ENCODE measurements at places on chromosomes 7 and 10.

DNA sequence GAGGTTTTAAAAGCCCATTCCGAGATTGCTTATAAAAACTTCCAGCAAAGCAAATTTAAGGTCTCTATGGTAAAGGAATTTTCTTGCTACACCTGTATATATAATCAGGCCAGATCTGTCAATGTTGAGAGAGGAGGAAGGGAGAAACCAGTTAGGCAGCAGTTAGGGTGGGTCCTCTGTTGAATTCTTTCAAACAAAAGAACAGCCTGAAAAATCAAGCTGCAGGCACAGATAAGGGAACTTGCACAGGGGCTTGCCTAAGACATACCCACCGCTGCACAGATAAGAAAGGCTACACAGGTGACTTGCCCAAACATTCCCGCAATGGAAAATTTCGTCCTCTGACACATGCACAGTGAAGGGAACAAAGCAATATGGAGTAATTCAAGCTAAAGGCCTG is 59.8 kb upstream of the IMMP2L start:
- DNase-seq = no peak

- DNase-seq = peak; percentile 80
Observed at GRCh38 chr7:87220026-87220733, 648 bp upstream of the TMEM243 start.

DNA sequence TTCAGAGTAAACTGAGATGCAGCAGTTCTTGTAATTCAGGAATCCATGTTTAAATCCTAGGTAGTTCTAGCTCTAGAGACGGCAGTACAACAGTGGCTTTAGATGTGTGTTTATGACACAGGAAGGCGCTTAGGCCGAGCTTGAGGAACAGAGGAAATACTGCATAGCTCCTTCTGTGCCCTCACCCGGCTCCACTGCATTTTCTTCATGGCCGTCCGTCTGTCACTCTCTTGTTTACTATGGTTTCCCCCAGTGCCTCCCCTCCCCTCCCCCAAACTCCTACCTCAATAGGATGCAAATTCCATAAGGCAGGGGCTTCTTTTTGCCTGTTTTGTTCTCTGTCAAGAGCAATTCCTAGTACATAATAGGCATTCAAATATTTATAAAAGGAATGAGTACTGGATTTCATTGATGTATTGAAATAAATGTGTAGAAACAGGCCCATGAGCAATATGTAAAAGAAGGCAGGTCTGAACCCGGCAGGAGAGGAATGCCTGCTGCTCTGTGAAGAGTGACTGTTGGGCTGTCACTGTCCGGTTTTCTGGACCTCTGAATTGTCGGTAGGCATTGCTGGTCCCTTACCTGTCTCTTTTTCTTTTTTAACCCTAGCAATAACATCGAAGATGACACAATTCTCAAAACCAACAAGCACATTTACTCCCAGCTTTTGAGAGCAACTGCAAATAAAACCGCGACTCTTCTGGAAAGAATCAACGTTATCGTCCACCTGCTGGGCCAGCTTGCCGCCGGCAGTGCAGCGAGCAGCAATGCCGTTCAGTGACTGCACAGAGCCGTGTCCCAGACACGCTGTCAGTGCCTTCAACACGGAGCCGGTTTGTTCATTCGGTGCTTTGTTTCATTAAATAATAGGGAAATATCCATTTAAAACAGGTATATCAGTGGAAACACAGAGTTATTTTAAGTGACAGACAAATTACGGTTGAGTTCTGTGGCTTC is 12.7 kb downstream of the MMP21 start:
- DNase-seq = no peak

DNA sequence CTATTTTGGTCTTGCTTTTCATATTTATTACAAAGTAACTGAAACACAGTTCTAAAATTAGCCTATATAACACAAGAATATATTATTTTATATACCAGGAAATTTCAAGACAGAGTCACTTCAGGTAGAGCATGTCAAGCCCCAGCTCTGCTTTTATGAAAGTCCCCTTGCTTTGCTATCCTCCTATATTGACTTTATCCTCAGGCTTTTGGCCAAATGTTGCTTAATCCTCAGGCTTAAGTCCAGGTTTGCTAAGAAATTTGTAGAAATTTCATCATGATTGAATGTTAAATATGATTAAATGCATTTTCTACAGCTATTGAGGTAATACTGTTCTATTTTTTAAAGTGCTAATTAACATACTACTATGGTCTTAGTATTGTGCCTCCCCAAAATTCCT is 227.6 kb downstream of the FZD1 start:
- DNase-seq = no peak

- DNase-seq = no peak
Observed at GRCh38 chr7:76129366-76129765, 72.3 kb upstream of the SRRM3 start.

DNA sequence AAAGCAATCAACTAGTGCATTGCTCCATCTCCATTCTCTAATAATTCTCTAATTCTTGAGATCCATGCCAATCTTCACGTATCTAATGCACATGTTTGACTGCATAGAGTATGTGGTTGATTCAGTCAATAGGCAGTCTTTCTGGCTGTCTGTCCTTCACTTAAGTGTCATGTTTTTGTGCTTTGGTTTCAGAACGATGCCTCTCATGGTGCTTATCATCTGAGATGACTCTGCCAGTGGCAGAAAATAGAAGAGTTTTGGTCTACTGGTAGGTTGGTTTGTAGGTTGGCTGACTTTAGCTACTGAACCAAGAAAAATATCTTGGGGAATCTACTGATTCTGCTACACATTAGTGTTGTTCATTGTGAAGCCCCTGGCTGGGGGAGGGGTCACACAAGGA is 364.2 kb downstream of the SFMBT2 start:
- DNase-seq = no peak

DNA sequence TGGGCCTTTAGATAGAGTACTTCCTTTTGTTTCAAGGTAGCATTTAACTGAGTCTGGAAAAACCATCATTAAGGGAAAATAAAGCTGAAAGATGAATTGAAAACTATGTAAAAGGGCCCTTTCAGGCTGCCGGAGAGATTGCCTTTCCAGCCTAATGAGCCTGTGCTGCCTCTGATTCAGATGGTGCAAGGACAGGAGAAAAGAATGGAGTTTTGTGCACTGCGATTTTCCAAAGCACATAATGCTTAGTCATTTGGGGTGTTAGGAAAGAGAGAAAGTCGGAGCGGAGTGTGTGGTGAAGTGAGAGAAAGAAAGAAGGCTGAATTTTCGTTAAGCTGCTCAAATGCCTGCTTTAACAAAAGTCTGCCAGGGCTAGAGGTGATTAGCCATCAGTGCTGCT is 259.7 kb downstream of the PAXIP1 start:
- no peak for DNase-seq

DNA sequence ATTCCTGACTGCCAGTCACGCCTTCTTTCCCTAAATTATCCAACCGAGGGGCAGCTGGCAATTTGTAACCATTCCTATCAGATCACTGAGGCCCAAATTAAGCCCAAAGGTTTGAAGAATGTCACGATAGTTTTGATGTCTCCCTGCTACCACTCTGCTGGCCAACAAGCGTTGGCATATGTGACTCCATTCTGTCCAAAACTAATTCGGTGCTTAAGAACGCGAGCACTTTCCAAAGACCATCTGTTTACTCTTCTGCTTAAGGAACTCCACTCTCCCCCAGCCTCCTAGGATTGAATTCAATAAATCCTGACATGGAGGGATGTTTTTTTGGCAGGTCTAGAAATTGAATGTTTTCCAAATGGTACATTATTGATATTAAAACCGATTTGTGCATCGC is 131.5 kb upstream of the CTBP2 start:
- no peak for DNase-seq

GRCh38 chr7:140249036-140249806 is 72.4 kb upstream of the KDM7A start:
- DNase-seq = no peak

DNA sequence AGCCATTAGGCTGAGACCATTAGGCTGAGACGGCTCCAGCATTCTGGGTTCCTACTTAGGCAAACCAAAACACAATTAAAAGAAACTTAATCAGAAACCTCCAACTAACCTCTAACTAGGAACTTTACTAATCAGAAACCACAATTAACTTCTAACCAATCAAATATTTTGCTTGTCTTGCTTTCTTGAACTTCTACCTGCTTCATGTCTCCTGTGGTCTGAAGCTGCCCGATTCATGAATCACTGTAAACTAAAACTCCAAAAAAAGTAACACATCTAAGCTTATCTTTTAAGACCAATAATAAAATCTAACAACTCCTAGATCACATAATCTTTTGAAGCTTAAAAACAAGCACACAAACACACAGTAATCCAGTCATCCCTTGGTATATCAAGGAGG is 76.1 kb downstream of the PDSS1 start:
- no peak for DNase-seq

DNA sequence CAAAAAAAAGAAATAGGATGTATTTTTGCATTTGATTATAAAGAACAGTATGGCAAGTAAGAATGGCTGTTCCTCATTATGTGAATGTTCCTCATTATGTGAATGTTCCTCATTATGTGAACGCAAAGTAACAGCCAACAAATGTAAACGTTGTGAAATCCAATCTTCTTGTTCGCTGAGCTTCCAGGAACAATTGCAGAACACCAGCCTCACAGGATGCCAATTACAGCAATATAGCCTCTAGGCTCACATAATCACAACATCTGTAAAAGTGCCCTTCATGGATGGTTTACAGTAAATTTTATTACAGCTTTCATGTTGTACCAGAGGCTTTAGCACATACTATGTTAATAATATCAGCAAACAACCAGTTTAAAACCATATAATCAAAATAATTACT is 71.6 kb downstream of the THSD7A start:
- DNase-seq = no peak

DNA sequence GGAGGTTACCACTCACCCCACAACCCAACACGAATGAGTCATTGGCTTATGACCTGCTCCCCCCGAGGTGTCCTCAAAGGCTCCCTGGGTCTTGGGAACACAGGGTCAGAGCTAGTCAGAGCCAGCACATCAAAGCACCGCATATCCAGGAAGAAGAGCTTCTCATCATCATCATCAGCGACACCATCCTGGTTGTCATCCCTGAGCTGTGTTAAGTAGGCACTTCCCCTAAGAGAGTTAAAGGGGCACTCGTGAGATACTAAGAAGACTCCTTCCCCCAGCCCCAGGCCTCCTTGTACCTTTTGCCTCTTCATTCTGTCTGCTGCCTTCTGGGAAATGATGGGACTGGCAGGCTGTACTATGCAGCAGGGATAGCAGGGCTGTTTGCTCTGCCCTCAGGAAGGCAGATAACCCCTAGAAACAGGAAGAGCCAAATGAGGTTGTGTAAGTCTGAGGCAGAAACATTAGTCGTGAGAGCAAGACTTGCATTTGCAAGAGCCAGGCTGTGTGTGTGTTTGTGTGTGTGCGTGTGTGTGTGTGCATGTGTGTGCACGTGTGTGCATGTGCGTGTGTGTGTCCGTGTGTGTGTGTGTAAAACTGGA is 11.1 kb upstream of the CPA1 start:
- DNase-seq = no peak

DNA sequence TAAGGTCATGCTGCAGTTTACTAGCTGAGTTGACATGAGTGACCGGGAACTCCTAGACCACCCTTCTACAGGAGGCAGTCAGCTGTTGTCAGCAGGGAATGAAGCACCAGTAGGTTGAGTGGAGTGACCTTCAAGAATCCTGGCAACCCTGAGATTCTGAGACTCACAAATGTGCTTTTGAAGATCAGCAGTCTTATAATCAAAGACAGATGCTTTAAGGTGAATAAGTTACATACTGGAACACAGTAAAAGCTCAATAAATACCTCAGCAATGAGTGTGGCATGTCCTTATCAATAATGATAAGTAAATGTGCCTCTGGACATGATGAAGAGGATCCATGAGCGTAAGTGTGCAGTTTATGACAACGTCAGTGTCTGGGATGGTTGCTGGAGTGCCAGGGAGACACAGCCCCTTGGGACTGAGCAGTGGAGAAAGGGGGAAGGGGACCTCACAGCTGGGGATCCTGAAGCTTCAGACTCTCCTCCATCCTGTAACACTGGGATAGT is 11.9 kb upstream of the OR6V1 start:
- DNase-seq = no peak

- DNase-seq = no peak
Observed at GRCh38 chr7:6163402-6163801, 109.0 kb downstream of the CYTH3 start.

DNA sequence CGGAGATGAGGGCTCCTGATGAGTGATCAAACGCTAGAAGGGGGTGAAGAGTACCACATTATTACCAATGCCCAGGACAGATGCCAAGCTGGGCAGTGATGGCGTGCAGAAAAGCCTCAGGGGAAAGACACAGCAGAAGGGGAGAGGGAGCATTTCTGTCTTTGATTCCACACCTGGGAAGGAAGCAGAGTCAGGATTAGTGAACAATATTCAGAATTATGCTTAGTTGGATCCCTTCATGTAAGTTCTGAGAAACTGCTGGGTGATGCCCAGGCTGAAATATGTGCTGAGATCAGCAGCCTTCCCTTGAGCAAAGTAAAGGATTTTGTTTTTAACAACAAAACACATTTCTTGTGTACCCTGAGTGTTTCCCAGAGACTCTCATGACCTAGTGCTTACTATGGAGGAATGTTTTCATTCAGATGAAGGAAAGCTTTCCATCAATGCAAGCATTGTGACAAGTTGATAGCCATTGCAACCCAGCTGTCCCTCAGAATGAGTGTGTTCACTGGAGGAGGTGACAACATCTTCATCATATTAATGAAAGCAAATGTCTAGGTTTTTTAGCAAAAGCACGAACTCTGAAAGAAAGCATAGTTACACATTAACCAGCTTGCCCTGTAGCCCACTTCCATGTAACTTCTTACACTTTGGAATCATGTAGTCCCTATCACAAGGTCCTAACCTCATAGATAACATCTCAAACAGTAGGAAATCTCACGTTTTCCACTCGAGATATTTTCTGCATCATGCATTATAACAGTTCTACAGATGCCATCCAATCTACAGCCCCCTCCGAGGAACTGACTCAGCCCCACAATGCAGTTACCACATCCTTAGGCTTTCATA is 23.8 kb upstream of the AKR1C1 start:
- DNase-seq = no peak

- no peak for DNase-seq
Observed at GRCh38 chr10:104232613-104233102, 494 bp upstream of the CFAP43 start.

GRCh38 chr10:116777006-116777405 is 34.6 kb upstream of the HSPA12A start:
- DNase-seq = no peak

DNA sequence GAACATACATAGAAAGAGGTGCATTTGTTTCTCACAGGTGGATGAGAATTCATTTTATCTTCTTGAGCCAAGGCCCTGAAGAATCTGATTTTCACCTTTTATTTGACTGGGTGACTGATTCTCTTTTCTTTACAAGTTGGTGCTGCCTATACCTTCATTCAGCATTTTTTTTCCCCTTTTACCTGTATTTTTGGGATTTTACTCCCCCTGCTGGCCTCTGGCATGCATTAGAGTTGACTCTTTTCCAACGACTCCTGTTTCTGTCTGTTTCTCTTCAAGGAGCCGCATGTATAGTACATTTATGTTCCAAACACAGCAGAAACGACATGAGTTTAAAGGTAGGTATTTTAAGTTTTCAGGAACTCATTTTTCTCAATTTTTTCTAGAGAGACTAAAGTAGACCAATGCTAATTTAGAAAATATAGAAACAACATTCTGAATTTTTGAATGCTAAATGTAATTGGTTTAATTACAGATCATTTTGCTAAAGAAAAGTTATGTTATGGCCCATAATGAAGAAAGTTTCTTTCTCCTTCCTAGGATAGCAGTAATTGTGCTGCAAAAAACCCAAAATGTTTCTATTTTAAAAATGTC is 149.8 kb upstream of the HDAC9 start:
- peak; percentile 12 for DNase-seq

Measured in CD4-positive, alpha-beta T cell treated with Interleukin-6 at 100 ng/mL for 8 hours (primary cell).